ENCODE measurements at places on chromosomes 16 and 17. TPM values are rescaled to one million over a fixed set of nuclear protein-coding genes. Genes with fewer than 3 reads are reported as not detected.
A peak's percentile ranks its signal among the peaks of the same experiment; 100 is the strongest.

DNA sequence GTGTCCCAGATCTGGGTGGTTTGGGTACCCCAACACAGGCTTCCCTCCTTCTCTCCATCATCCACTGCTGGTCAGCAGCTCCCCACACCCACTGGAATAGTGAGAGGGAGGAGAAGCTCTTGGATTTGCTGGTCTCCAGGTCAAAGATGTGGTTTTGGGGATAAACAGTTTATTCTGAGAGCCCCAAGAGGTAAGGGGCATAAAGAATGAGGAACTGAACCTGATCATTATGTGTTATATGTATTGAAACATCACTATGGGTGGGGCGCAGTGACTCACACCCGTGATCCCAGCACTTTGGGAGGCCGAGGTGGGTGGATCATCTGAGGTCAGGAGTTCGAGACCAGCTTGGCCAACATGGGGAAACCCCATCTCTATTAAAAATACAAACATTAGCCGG lies 3.9 kb downstream of the DPEP2 start:
- H3K4me1 ChIP-seq, result peaks cover 6% of the 10 kb centered on the region
- no peaks in the 10 kb centered on the region for H3K27me3 ChIP-seq
- no peak overlapping the region for H3K27ac ChIP-seq
- H3K4me3 ChIP-seq, result no peak overlapping the region
- H3K36me3 ChIP-seq, result no peaks in the 10 kb centered on the region

- DNase-seq, result no peak
- H3K36me3 ChIP-seq, result no peaks in the 10 kb centered on the region
- H3K27me3 ChIP-seq, result no peaks in the 10 kb centered on the region
- H3K4me1 ChIP-seq, result no peaks in the 10 kb centered on the region
- H3K27ac ChIP-seq, result no peak overlapping the region
- H3K4me3 ChIP-seq, result no peak overlapping the region
These were observed 575.2 kb upstream of the CDH11 start for GRCh38 chr16:65697065-65697464.

DNA sequence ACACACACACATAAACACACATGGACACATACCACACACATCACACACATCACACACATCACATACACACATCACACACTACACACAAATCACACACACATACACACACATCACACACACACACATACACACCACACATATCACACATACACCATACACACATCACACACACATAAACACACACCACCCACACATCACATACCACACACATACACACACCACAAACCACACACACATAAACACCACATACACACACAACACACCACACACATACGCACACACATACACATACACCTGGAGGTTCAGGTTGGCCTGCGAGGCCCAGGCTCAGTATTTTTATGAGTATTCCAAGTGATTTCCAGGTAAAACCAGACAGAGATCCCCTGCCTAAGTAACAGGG lies 279.5 kb downstream of the FOXL1 start:
- no peak for DNase-seq
- no peaks in the 10 kb centered on the region for H3K36me3 ChIP-seq
- no peaks in the 10 kb centered on the region for H3K27me3 ChIP-seq
- H3K4me3 ChIP-seq, result no peak overlapping the region
- no peak overlapping the region for H3K27ac ChIP-seq

DNA sequence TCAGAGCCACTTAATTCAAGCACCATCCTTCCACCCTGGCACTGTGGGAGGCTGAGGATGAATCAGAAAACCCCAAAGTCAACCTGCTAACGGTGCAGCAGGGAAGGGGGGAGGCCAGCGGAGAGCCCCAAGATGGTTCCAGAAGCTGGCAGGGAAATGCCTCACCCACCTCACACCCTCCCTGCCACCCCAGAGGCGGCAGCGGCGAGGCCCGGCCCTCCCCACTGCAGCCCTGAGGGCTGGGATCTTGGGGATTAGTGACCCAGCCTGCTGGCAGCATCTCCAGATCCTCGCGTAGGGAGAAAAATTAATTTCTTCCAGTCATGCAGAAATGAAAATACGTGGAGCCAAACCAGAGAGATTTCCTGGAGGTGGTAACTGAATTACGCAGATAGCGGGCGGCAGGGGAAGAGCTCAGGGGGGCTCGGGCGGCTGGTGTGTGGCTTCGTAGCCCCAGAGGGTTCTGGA lies 38.2 kb downstream of the CBFA2T3 start:
- no peak overlapping the region for H3K4me3 ChIP-seq
- DNase-seq, result no peak
- H3K27me3 ChIP-seq, result no peaks in the 10 kb centered on the region

The ZDHHC1 gene
- total RNA-seq, result 20.3 TPM

DNA sequence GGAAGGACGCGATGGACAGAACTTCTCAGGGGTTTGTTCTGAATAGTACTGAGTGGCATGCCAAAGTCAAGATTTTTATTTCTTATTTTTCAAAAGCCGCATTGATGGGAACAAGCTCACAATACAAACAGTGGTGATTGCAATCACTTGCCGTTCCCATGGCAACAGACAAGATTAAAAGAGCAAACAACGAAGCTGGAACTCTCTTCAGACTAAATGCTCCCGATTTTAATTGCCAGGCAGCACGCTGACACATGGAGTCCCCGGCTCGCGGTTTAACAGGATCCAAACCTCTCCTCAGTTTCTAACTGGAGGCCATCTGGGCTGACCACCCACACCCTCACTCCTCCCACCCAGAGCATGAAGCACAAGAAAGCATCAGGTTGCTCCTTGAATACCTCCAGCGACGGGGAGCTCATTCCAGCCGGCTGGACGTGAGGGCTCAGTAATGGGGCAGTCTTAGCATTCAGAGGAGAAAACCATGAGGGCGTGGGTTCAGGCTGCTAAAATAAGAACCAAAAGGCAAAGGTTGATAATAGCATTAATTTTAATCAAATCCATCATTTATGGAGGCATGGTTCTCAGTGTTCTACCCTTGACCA lies 41.5 kb downstream of the AIPL1 start:
- no peaks in the 10 kb centered on the region for H3K36me3 ChIP-seq
- no peaks in the 10 kb centered on the region for H3K27me3 ChIP-seq
- no peak for DNase-seq
- peaks cover 7% of the 10 kb centered on the region for H3K4me1 ChIP-seq
- no peak overlapping the region for H3K4me3 ChIP-seq

DNA sequence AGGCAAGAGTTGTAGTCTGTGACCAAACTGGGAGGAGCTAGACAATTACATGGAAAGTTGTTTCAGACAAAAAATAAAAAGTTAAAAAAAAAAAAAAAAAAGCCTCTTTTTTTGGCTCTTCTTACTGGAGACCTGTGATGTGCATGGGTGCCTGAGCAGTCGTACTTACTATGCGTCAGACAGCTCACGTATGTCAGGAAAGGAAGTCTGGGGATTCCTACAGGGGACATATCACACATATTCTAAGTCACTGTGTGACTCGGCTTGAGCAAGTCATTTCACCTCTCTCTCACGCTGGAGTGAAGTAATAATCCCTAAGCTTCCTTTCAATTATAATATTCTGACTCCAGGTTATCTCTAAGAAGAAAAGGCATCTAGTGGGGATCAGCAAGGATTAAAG lies 6.0 kb downstream of the SLFN14 start:
- no peak for DNase-seq
- H3K4me1 ChIP-seq, result no peaks in the 10 kb centered on the region

DNA sequence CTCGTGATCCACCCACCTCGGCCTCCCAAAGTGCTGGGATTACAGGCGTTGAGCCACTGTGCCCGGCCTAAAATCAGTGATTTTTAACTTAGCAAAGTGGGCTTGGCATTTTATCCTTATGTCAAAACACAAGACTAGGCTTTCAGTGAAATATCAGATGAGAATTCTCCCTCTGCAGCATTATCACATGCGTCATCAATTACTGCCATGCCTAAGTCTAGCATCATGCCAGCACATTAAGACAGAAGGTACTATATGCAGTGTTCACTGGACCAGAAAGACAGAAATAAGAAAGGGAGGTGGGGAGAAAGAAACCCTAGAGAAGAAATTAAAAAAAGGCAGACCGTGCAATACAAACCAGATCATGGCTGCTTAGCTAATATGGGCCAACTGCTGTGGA lies 29.8 kb downstream of the GPATCH8 start:
- no peak overlapping the region for H3K27ac ChIP-seq
- H3K36me3 ChIP-seq, result no peaks in the 10 kb centered on the region
- H3K4me1 ChIP-seq, result no peaks in the 10 kb centered on the region
- no peaks in the 10 kb centered on the region for H3K27me3 ChIP-seq
- H3K4me3 ChIP-seq, result no peak overlapping the region

DNA sequence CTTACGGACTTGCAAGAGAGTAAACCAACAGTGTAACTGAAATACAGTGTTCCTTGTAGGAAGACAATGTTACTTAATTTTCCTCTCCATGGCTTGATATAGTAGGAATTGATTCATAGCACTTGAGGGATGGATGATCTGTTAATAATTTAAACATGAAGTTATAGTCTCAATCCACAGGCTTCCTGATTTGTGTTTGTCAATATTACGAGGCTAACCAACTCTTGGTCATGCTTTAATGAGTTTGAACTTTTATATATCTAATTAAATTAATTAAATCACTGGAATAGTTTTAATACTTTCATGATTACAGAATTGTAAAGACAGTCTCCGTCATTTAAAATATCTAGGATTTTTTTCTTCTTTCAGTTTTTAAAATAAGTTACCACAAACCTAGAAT lies 112.0 kb upstream of the HAS3 start:
- no peaks in the 10 kb centered on the region for H3K27me3 ChIP-seq
- H3K27ac ChIP-seq, result peak overlapping the region; percentile 2
- no peak overlapping the region for H3K4me3 ChIP-seq

DNA sequence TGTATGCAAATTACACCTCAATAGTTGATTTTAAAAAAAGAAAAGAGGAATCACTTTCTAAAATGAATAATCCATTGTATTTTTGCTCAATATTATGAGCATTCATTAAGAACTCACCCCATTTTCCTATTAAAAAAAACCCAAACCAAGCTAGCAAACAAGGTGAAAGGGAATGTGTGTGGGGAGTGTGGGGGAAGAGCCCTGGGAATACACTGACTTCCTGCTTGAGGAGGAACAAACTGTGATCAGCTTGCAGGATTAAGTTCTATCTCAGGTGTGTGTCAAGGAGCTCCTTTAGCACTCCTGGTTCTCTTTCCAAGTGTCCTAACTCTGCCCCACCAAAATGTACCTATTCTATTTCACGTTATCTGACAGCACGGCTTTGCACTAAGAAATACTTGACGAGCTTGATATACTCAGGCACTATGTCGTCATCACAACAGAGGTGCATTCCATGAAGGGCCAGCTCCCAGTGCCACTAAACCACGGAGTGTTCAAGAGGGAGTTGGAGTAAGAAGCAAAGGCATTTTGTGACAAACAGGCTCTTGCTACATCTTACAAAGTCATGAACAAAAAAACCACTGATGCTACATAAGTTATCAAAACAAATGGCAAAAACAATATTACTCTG lies 73.2 kb downstream of the MYH10 start:
- H3K27me3 ChIP-seq, result no peaks in the 10 kb centered on the region
- H3K4me3 ChIP-seq, result no peak overlapping the region
- H3K27ac ChIP-seq, result no peak overlapping the region
- no peaks in the 10 kb centered on the region for H3K36me3 ChIP-seq
- no peaks in the 10 kb centered on the region for H3K4me1 ChIP-seq
- no peak for DNase-seq

- no peak overlapping the region for H3K27ac ChIP-seq
- no peaks in the 10 kb centered on the region for H3K27me3 ChIP-seq
- H3K36me3 ChIP-seq, result no peaks in the 10 kb centered on the region
These were observed 443.0 kb upstream of the CCL2 start for GRCh38 chr17:33811984-33812577.

GRCh38 chr17:38464251-38464722 lies 36.0 kb downstream of the ARHGAP23 start:
- H3K4me3 ChIP-seq, result no peak overlapping the region
- H3K27ac ChIP-seq, result peak overlapping the region; percentile 90
- H3K4me1 ChIP-seq, result no peaks in the 10 kb centered on the region

- H3K27ac ChIP-seq, result no peak overlapping the region
- no peaks in the 10 kb centered on the region for H3K4me1 ChIP-seq
- H3K4me3 ChIP-seq, result no peak overlapping the region
These were observed 151.3 kb downstream of the MAF start for GRCh38 chr16:79449067-79449769.

GRCh38 chr16:6918646-6919045 lies 414.0 kb upstream of the RBFOX1 start:
- no peaks in the 10 kb centered on the region for H3K36me3 ChIP-seq
- no peak for DNase-seq
- H3K4me1 ChIP-seq, result no peaks in the 10 kb centered on the region

The PRDM7 gene
- total RNA-seq, result 0.28 TPM

GRCh38 chr16:13892301-13892700 lies 27.7 kb upstream of the ERCC4 start:
- H3K4me3 ChIP-seq, result no peak overlapping the region
- H3K27ac ChIP-seq, result no peak overlapping the region
- H3K4me1 ChIP-seq, result no peaks in the 10 kb centered on the region

The PRKAR1A gene
- total RNA-seq, result 409 TPM

DNA sequence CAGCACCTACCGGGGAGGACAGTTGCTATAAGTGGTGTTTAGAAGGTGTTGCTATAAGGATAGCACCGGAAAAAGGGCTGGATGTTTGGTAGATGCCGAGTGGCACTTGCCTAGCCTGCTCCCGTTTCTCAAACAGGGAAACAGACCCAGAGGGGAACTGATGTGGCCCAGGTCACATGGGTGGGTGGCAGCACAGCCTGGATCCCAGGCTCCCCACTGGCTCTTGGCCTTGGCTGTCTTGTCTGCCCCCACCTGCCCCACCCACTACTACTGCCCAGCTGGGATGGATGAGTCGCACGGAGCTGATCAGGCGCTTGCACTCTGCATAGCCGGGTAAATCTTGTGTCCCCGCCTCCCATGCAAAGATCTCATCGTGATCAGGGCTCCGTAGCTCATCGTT lies 7.2 kb downstream of the SMTNL2 start:
- H3K4me1 ChIP-seq, result no peaks in the 10 kb centered on the region
- no peak overlapping the region for H3K4me3 ChIP-seq
- H3K36me3 ChIP-seq, result no peaks in the 10 kb centered on the region
- H3K27me3 ChIP-seq, result no peaks in the 10 kb centered on the region
- DNase-seq, result no peak

DNA sequence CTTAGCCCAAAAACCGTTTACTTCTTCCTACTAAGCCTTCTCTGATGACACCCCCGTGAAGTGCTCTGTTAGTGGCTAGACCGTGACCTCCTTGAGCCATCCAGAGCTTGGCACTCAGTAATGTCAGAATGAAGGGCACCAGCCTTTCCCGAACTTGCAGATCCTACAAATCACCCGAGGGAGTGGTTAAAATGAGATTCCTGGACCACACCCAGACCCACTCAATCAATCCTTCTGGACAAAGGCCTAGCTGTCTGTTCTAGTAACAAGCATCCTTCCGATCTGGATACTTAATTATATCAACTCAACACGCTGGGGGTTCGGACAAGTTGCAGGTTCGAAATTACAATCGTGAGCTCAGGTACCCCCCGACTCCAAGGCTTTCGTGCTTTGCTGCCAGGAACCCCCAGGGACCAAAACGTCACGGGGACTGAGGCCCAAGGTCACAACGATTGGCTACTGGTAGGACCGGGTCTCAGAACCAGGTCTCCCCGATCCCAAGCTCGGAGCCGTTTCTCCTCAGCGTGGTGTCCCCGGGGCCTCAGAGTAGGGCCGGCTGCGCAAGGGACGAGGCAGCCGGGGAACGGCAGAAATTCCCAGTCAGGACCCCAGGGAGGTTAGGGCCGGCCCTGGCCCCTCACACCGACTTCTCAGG lies 527 bp downstream of the CIAPIN1 start:
- H3K4me1 ChIP-seq, result no peaks in the 10 kb centered on the region
- no peaks in the 10 kb centered on the region for H3K36me3 ChIP-seq
- DNase-seq, result no peak
- H3K27ac ChIP-seq, result peak overlapping the region; percentile 78
- no peaks in the 10 kb centered on the region for H3K27me3 ChIP-seq

GRCh38 chr16:19718624-19718965 lies 524 bp downstream of the IQCK start:
- H3K27me3 ChIP-seq, result no peaks in the 10 kb centered on the region
- H3K4me1 ChIP-seq, result no peaks in the 10 kb centered on the region
- H3K4me3 ChIP-seq, result peak overlapping the region; percentile 95
- H3K27ac ChIP-seq, result peak overlapping the region; percentile 67

The ADORA2B gene
- total RNA-seq, result 1.3 TPM
